ENCODE measurements at places on chromosomes 7 and 10.

GRCh38 chr7:35467456-35467978 is 213.6 kb upstream of the TBX20 start:
- DNase-seq: no peak

DNA sequence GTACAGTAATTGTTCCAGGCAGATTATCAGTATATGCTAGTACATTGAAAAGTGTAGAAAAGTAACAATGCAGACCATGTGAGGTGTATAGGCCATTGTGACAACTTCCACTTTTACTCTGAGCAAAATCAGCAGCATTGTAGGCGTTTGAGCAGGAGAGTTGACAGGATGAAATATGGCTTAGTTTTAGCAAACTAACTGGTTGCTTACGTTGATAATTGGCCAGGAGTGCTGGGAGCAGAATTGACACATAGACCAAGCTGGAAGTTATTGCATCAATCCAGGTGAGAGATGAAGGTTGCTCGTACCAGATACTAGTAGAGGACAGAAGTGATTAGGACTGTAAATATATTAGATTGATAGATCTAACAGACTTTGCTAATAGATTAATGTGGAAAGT is 46.0 kb downstream of the LCOR start:
- no peak for DNase-seq

GRCh38 chr10:131267814-131268095 is 43.8 kb downstream of the TCERG1L start:
- DNase-seq: no peak

- no peak for DNase-seq
Measured at GRCh38 chr10:120710076-120710475, 141.1 kb upstream of the WDR11 start.

DNA sequence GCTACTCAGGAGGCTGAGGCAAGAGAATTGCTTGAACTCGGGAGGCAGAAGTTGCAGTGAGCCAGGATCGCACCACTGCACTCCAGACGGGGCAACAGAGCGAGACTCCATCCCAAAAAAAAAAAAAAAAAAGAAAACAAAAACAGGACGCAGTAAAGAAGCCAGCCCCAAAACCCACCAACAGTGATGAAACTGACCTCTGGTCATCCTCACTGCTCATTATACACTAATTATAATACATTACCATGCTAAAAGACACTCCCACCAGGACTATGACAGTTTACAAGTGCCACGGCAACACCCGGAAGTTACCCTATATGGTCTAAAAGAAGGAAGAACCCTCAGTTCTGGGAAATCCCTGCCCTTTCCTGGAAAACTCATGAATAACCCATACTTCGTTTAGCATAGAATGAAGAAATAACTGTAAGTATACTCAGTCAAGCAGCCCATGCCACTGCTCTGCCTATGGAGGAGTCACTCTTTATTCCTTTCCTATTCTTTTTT is 40.0 kb upstream of the EIF4H start:
- no peak for DNase-seq

GRCh38 chr10:126930131-126930882 is 25.1 kb downstream of the DOCK1 start:
- no peak for DNase-seq

DNA sequence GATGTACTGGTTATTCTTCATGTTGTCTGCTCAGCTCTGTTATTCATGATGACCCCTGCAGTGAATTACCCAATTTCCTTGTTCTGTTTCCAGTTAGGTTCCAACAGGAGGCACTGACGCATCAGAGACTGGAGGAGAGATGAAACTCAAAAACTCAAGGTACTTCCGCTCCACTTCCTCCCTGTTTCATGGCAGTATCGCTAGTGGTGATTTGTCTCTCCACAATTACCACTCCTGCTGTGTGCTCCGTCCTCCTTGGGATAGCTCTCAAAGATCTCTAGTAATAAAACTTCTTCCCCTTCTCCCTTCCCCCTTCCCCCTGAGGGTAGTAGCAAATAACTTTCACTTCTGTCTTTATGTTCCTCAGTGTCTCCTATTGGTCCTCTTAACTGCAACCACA is 107.4 kb upstream of the ABCB5 start:
- DNase-seq: no peak

GRCh38 chr7:11707606-11708193 is 124.3 kb downstream of the THSD7A start:
- DNase-seq: no peak

- no peak for DNase-seq
Measured at GRCh38 chr7:150335108-150335773, 6.2 kb downstream of the RARRES2 start.

DNA sequence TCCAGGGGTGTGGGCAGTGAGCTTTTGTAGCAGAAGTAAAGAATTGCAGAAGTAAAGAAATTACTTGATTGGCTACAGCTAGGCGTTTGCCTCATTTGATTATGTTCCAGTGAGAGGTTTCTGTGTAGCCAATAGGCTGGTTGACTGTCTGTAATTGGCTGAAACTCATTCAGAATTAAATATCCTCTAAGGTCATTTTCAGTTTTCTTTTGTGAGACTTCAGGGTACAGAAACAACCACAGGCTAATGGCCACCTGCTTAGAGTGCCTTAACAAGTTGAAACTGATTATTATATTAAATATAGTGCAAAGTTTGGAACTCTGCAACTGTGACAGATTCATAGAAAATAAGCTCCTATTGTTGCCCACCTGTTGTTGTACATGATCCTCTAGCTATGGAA is 10.6 kb downstream of the SEC61A2 start:
- DNase-seq: no peak

DNA sequence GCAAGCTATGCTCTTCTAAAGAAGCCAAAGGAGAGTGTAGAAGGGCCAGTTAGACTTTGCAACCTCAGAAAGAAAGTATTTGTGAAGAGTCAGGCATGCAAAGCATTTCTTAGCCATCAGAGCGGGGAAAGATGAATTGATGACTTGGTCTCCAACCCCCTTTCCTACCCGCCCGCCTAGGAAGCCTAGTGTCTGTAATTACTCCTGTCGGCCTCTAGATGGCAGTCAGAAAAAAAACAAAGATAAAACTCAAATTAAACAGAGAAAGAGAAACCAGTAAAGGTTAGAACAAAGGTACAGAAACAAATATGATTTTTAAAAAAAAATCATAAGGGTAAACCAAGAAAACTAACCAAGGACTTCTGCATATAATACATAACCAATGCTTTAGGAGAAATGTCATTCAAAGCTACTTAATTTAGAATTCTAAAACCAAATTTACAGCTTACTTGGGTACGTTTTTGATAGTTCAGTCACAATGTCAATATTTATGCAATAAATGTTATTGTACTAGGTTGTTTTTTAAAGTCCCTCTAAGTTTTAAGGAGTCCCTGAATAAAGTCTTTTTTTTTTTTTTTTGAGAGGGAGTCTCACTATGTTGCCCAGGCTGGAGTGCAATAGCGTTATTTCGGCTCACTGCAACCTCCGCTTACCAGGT is 97.6 kb downstream of the LYZL1 start:
- DNase-seq: peak; percentile 29

GRCh38 chr7:42123716-42124115 is 113.3 kb downstream of the GLI3 start:
- DNase-seq: no peak

DNA sequence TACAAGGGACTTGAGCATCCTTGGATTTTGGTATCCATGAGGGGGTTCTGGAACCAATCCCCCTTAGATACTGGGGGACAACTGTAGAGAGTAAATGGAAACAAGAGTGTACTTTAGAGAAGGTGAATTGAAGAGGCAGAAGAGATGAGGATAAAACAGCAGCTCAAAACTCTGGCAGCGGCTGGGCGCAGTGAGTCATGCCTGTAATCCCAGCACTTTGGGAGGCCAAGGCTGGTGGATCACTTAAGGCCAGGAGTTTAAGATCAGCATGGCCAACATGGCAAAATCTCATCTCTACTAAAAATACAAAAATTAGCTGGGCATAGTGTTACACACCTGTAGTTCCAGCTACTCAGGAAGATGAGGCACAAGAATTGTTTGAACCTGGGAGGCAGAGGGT is 218.7 kb downstream of the GALNT17 start:
- DNase-seq: no peak

DNA sequence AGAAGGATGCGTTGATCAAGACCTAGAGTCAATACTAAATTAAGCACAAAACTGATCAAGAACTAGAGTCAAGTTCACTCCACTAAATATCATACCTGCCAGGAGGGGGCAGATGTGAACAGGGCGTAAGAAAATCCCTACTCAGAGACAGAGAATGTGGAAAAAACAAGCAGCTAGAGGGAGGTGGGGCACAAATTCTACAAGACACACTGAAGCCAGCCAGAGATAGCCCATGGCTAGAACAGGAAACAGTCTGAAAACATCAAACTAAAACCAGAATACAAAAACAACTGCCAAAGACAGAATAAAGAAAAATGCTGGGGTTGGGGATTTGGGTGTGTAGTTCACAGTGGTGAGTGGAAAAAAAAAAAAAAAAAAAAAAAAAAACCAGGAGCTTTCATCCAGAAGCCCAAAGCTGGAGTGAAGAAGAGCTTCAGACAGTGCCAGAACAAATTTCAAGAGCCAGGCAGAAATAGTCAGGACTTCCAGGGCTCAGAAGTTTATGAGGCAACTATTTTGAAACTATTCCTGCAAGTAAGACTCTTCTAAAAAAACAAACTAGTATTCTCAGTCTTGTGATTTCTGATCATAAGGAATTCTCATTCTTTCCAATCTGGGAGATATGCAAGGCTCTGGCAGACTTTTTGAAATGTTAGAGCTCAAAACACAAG is 118.3 kb downstream of the CCDC71L start:
- DNase-seq: peak; percentile 70

DNA sequence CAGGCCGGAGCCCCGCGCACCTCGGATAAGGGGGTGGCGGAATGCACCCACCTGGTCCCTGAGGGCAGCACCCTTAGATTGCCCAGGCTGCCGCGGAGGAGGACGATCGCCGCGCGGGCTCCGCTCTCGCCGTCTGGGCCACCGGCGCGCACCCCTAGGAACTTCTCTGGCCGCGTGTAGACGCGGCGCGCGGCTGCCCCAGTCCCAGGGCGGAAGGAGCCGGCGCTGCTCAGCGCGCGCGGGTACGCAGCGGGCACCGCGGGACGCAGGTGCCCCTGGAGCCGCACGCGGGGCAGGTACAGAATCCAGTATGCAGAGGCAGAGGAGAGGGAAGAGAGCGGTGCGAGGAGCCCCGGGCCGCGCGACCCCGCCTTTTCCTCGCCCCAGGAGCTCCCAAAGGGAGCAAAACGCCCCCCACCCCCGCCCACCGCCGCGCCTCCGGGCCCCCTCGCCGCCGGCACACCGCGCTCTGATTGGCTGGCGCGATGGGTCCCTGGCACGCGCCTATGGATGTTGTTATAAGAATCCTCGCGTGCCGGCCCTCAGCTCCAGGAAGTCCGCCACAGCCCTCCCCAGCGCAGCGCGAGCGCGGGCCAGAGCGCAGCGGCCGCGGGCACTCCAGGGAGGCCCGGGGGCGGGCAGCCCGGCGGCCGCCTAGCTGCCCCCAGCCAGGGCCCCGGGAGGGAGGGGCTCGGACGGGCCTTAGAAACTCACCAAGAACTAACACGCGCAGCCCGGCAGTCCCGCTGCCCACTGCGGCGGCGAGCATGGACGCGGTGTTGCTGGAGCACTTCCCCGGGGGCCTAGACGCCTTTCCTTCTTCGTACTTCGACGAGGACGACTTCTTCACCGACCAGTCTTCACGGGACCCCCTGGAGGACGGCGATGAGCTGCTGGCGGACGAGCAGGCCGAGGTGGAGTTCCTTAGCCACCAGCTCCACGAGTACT is at the start of gene PTF1A:
PTF1A (plus strand) TSS at position 549 of the 948 bp plus-strand sequence; CDS start at position 768, 219 bp downstream.
- no peak for DNase-seq

- DNase-seq: no peak
Measured at GRCh38 chr10:9745158-9745557, 1272.5 kb upstream of the CELF2 start.

- DNase-seq: no peak
Measured at GRCh38 chr7:158411232-158411950, 176.2 kb downstream of the PTPRN2 start.

DNA sequence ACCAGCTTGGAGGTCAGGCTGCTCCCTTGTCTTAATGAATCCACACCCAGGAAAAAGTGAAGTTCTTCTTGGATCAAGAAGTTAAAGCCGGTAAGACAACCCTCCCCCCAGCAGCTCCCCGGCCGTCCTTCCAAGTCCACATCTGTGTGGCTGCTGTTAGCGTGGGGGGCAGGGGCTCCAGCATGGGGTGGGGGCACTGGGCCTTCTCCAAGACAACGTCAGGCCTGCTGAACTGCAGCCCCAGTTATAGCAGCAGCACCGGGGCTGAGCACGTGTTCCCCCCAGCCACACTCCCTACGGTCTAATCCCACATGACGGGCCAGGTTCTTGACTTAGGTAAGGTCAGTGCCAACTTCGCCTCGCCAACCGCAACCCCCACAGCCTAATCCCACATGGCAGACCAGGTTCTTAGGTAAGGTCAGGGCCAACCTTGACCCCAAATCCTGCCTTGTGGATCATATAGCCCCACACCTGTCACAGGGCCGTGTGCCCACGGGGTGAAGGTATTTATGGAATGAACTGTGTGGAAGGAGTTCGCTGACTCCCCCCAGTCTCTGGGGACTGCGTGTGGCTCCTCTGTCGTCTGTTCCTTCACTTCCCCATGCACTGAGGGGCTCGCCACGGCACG is 30.4 kb upstream of the EN2 start:
- no peak for DNase-seq

- DNase-seq: peak; percentile 12
Measured at GRCh38 chr10:63767138-63767801, 246.1 kb downstream of the REEP3 start.

DNA sequence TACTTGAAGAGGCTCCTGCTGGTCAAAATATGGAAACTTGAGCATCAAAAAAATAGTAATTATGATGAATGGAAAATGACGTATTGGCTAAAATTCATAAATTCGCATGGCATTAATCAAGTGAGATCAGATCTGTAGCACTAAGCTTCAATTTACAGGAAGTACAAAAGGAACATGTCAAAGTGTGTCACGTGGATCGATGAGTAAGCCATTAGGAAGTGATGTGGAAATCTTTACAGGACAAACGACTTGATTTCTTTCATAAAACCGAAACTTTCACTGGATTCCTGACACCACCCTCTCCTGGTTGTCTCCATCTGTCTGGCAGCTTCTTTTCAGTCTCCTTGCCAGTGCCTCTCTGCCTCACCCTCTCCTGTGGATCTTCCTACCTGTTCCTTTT is 25.8 kb downstream of the AKR1C8 start:
- no peak for DNase-seq

DNA sequence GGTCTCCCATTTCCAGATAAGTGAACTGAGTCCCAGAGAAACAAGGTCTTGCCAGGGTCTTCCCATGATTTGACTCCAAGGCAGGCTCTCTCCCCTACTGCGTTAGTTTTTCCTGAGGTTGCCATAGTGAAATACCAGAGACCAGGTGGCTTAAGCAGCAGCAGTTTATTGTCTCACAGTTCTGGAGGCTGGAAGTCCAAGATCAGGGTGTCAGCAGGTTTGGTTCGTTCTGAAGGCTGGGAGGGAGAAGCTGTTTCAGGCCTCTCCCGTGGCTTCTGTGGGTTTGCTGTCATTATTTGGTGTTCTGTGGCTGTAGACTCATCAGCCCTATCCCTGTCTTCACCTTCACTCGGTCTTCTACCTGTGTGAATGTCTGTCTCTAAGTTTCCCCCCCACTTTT is 129.9 kb downstream of the GRK5 start:
- no peak for DNase-seq

GRCh38 chr7:101804967-101805366 is 12.5 kb upstream of the CUX1 start:
- DNase-seq: no peak

All from NCI-H460 (cell line).